ENCODE measurements at places on chromosomes 6 and 20. TPM values are rescaled to one million over a fixed set of nuclear protein-coding genes. Genes with fewer than 3 reads are reported as not detected.
A peak's percentile ranks its signal among the peaks of the same experiment; 100 is the strongest.

GRCh38 chr6:63475707-63476106 lies 96.6 kb upstream of the LOC128125822 start:
- H3K27me3 ChIP-seq = no peaks in the 10 kb centered on the region
- ATAC-seq = no peak
- no peak overlapping the region for H3K4me3 ChIP-seq
- no peak overlapping the region for H3K27ac ChIP-seq
- H3K36me3 ChIP-seq = no peaks in the 10 kb centered on the region
- H3K4me1 ChIP-seq = no peaks in the 10 kb centered on the region

DNA sequence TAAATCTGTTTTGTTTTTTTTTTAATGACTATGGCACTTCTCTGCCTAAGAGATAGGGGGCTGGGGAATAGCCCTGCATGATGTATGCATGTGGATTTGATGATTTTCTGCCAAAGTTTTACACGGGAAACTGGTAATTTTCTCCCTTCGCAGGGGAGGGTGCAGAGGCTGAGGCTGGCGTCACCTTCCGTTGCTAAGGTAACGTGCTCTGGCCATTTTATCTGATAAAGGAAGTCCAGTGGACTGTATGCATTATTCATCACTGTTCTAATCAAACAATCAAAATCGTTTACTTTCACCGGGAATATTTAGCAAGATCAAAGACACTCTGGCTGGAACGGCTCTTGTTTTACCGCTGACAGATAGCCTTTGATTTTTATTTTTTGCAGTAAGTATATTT lies 789 bp downstream of the PHACTR1 start:
- no peaks in the 10 kb centered on the region for H3K36me3 ChIP-seq
- no peak overlapping the region for H3K4me3 ChIP-seq
- no peak overlapping the region for H3K27ac ChIP-seq
- peaks cover 7% of the 10 kb centered on the region for H3K4me1 ChIP-seq

- no peaks in the 10 kb centered on the region for H3K27me3 ChIP-seq
- H3K36me3 ChIP-seq = no peaks in the 10 kb centered on the region
- H3K4me3 ChIP-seq = peak within 1 kb of the TSS; percentile 23
- H3K4me1 ChIP-seq = peaks cover 19% of the 10 kb centered on the region
- H3K27ac ChIP-seq = peak within 1 kb of the TSS; percentile 82
- ATAC-seq = peak; percentile 100
These were observed at the start of gene HLA-DMA for GRCh38 chr6:32952817-32953739. TSS of gene HLA-DMA (minus strand) at chr6:32953097. CDS start at chr6:32953036, 61 bp downstream.

DNA sequence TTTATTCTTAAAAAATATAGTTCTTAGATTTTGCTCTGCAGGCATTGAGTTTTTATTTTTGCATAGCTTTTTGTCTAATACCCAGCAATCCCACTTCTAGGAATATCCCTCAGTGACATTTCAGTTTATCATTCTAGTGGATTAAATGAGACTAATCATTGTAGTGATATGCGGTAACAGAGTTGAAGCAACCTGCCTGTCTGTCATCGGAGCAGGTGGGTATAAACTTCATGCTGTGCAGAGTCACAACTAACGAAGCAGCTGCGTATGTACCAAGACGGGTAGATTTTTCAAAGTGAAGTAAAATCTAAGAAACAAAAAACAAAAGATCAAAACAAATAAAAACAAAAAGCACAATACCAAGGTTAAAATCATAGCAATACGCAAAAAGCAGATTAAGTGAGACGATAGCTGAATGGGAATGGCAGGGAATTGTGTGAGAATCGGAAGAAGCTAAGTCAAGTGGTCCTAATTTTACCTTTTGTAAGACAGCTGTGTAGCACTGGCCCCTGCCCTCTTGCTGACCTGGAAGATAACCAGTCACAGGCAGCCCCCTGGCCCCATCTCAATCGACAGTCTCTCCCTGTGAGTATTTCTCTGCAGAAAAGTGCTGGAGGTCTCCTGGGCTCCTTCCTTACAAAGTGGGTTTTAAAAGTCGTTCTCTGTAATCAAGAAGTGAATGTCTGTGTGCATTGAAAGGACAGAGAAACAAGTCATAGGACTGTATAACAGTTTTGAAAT lies 169.2 kb downstream of the OR2B2 start:
- H3K4me3 ChIP-seq = no peak overlapping the region
- peaks cover 90% of the 10 kb centered on the region for H3K27me3 ChIP-seq
- no peak overlapping the region for H3K27ac ChIP-seq
- H3K36me3 ChIP-seq = no peaks in the 10 kb centered on the region
- no peak for ATAC-seq

The PRR18 gene
- total RNA-seq = not detected

The RSPH9 gene
- not detected for total RNA-seq

The NR2E1 gene
- total RNA-seq = not detected

The CST7 gene
- 0.37 TPM for total RNA-seq

The TCP11 gene
- total RNA-seq = 0.77 TPM

The TMEM217 gene
- 0.40 TPM for total RNA-seq

- no peak overlapping the region for H3K4me3 ChIP-seq
- ATAC-seq = peak; percentile 53
- H3K36me3 ChIP-seq = peaks cover 23% of the 10 kb centered on the region
- H3K4me1 ChIP-seq = peaks cover 7% of the 10 kb centered on the region
- H3K27me3 ChIP-seq = no peaks in the 10 kb centered on the region
These were observed 27.8 kb downstream of the SLC23A2 start for GRCh38 chr20:4973330-4974097.

The TCF21 gene
- total RNA-seq = 14.3 TPM

The HRH3 gene
- not detected for total RNA-seq

- no peaks in the 10 kb centered on the region for H3K27me3 ChIP-seq
- H3K36me3 ChIP-seq = no peaks in the 10 kb centered on the region
- H3K4me1 ChIP-seq = peaks cover 75% of the 10 kb centered on the region
- peak overlapping the region; percentile 79 for H3K27ac ChIP-seq
- ATAC-seq = no peak
These were observed 29.0 kb downstream of the MAP3K5 start for GRCh38 chr6:136763255-136763654.

DNA sequence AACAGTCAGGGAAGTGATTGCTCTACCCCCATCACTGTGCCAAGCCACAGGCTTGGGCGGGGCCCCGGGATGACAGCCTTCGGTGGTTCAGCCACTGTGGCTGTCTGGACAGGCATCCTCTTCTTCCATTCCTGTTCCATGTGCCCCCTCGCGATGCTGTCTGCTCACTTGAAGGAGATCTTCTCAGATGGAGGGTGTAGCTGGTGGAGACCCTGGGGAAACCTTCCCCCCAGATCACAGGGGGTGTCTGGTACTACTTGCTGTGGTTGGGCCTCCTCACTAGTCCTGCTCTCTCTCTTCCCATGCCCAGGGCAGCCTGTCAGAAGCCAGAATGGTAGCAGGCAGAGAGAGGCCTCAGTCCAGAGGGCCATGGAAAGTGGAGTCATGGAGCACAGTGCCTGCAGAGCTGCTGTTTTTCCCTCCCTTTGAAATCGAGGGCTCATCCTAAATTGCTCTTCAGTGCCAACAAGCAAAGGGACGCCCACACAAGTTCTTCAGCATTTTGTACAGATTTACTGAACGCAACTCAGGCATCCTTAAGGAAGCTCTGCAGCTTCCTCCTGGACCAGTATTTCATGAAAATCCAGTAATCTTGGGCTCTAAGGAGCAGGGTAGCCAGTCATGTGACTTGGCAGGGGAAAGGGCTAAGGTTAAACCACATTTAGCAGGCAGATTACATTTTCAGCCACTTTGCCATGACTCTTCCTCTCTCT lies 326.6 kb downstream of the ZFAND3 start:
- ATAC-seq = no peak
- H3K27ac ChIP-seq = no peak overlapping the region
- peaks cover 34% of the 10 kb centered on the region for H3K36me3 ChIP-seq
- H3K4me1 ChIP-seq = peaks cover 11% of the 10 kb centered on the region

The DNMT3B gene
- 0.81 TPM for total RNA-seq

- ATAC-seq = no peak
- no peak overlapping the region for H3K27ac ChIP-seq
- H3K4me3 ChIP-seq = no peak overlapping the region
- no peaks in the 10 kb centered on the region for H3K36me3 ChIP-seq
- H3K27me3 ChIP-seq = no peaks in the 10 kb centered on the region
These were observed 6.5 kb downstream of the NEDD9 start for GRCh38 chr6:11226005-11226404.

- peaks cover 38% of the 10 kb centered on the region for H3K36me3 ChIP-seq
- ATAC-seq = no peak
- H3K27ac ChIP-seq = no peak within 1 kb of the TSS
These were observed at the start of gene LIME1 for GRCh38 chr20:63735859-63736718. TSS of gene LIME1 (plus strand) at chr20:63736664. CDS start at chr20:63737550, 886 bp downstream.

The TREML2 gene
- not detected for total RNA-seq
